ENCODE measurements at places on chromosomes 3 and 15.

GRCh38 chr15:50797926-50798325 lies 32.4 kb upstream of the SPPL2A start:
- no peak for DNase-seq

DNA sequence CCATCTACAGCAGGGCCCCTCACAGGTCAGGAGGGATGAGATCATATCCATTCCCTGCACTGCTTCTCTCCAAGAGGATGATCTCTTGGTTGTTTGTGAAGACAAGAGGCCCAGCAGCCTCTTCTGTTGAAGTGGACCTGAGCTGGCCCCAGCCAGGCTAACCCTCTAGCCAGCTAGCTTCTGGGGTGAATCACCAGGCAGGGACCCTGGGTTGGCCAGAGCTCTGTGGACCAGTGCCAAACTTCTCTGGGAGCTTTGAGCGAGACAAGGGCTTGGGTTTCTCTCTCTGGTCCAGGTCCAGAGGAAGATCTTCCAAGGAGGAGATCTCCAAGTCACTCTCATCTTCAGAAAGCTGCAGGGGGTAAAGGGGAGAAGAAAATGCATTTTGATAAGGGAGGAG lies 52.7 kb downstream of the CLDN18 start:
- DNase-seq, result no peak

GRCh38 chr15:25438601-25439368 lies at the start of gene UBE3A:
TSS of gene UBE3A (minus strand) at chr15:25439024. CDS start at chr15:25409107, 29,917 bp downstream.
- peak; percentile 86 for DNase-seq

DNA sequence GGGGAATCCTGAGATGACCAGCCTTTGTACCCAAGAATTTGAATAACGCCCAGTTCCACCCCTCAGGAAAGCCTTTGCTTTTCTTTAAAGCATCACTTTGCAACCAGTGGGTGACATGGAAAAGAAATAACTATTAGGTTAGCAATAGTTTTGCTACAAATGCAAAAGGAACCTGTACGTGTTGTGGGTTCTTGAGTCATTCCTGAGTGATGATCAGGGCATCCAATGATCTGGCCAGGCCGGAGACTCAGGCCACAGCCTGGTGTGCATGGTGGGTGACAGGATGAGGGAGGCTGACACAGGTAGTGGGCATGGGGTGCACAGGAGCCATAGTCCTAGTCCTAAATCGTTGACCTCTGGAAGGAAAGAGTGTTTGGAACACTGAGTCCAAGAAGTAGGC lies 321.4 kb upstream of the IL12A start:
- DNase-seq, result no peak

DNA sequence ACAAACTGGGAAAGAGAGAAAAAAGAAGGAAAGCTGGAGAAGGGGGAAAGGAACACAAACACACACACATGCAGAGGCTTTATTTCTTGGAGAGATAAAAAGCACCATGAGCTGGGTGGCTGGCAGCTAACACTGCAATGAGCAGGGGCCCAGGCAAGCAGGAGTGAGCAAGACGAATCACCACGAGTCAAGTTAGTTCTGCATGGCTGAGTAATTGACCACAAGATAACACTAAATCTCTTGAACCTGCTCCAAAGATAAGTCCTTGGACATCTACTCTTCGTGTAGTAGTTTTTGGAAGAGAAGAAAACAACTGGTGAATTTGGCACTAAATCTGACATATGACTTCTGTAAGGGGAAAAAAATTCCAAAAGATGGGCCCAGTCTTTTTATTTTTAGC lies 100.9 kb downstream of the MYO5A start:
- DNase-seq, result no peak

GRCh38 chr3:21798356-21799088 lies 47.5 kb upstream of the ZNF385D start:
- no peak for DNase-seq

GRCh38 chr3:30368978-30369377 lies 237.4 kb upstream of the TGFBR2 start:
- DNase-seq, result no peak

- no peak for DNase-seq
Measured at GRCh38 chr3:53973905-53974304, 82.2 kb upstream of the SELENOK start.
